ENCODE measurements at places on chromosomes 16 and 17.
A peak's percentile ranks its signal among the peaks of the same experiment; 100 is the strongest.

DNA sequence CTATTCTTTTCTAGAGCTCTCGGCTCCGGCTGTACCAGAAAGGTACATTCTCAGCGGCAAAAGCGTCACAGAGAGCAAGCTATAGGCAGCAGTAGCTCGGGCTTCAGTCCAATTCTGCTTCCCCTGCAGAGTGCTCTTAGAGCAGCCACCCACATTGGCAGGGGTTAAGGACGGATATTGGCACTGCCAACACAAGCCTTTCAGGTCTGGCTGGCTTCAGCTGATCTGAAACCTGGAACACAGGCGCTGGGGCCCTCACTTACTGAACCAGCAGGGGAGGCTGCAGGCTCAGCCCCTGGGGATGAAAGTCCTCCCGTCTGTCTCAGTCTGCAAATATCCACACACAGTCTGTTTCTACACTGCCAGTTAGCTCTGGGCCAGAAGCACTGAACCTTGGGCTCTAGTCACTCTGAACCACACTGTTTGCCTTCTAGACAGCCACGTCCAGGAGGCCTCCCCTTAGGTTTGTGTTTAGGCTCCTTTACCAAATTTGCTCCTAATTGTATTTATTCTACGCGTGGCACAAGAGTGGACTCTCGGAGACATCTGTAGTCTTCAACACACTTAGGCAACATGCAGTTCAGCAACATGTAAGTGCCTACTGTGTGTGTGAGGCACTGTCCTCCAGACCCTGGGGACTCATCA, 40.1 kb downstream of the HIC1 start:
- DNase-seq = no peak

DNA sequence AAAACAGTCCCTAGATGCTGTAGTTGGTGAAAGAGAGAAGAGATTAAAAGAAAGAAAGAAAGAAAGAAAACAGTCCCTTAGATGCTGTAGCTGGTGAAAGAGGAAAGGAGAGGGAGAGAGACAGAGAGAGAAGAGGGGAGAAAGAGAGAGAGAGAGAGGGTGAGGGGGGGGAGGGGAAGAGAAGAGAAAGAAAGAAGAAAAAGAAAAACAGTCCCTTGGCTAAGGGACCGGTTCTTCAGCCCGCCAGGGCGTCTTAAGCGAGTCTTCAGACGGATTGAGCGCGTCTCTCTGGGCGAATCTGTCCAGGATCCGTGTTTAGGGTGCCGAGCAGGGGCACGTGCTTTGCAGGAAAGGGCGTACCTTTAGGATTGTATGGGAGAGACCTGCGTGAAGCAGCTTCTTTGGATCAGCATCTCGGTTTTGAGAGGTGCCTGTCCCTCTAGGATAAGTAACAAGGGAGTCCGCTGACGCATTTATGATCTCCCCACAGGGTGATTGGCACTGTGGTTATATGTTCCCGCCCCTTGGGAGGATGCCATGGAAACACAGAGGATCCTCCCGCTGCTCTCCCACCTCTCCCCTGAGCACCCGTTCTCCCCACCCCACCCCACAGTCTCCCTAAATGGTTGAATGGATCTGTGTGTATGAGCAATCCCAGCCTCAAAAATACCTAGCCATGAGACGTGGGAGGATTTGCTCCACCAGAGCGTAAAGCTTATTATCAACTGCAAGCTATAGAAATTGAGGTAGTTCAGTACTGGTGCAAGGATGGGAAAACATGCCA, 16.7 kb downstream of the GNGT2 start:
- no peak for DNase-seq

DNA sequence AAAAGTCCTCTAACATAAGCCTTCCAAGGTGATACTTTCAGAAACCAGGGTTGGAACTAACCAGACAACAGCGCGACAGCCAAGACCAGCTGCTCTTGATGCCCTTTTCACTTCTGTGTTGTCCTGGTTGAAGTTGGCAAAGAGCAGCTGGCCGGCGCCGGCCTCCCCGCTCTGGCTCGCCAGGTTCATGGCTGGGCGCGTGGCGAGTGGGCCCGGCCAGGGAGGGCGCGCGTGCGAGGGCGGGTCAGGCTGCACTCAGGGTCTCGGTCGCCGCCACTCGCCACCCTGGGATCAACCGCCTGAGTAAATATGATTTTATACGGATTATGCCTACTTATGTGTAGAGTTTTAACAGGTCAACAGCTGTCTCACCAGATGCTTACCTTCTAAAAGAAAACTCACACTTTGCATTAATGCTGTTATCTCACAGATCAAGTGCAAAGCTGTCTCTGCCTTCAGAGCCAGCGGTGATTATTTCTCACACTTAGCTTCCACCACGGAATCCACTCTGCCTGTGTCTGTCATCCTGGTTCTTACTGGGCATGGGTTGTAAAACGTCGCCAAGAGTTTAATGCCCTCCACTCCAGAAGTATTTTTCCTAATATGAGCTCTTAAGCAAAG, 13.5 kb downstream of the KCTD2 start:
- no peak for DNase-seq

DNA sequence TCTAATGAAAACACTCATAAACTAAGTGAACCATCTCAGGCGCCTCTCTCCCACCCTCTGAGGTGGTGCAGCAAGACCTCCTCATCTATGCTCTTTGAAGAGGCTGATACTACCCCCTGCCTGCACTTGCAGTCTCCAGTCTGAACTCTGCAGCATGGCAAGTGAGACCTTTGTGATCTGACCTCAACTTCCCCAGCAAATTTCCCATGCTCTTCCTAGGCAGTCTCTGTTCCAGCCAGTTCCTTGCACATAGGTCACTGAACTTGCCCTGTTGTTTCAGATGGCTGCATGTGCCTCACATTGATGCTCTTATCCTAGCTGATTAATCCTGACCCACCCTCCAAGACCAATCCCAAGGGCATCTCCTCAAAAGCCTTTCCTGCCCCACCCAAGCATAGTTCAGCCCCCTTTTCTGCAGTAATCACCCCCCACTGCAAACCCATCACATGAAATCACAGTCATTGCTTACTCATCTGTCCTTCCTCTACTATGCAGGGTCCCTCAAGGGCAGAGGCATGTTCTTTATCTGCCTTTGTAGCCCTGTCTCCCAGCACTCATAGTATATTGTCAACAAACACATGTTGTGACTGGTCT, 42.0 kb downstream of the TBX21 start:
- DNase-seq = no peak

GRCh38 chr17:2704031-2704889, 7.3 kb downstream of the CLUH start:
- DNase-seq = no peak

- no peak for DNase-seq
Measured at GRCh38 chr16:68985268-68985667, 120.2 kb upstream of the HAS3 start.

GRCh38 chr16:49994006-49994405, 31.0 kb upstream of the CNEP1R1 start:
- no peak for DNase-seq

DNA sequence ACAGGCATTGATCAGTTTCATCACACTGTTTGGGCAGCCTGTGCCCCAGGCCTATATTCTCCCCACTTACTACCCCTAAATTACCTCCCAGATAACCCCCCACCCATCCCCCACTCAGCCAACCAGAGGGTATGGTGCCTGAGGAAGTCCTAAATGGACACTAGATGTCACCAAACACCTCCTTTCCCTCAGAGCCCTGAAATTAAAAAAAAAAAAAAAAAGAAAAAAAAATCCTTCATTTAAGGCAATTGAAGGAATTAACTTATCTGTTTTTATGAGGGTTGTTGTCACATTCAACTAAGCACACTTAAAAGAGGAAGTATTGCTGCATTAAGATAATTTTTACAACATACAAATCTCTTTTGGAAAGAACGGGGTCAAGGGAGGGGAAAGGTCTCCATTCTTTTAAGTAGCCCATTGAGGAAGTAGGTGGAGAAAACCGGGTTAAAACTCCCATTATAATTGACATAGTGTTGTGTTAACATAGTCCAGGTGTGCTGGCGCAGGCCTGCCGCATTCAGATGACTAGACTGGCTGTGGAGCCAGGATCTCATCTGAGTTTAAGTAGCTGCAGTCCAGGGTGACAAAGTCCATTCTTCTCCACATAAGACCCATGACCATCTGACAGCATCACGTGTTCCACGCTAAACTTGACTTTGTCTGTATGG, 46.3 kb downstream of the SNX11 start:
- DNase-seq = no peak

GRCh38 chr17:30210366-30210765, 25.1 kb downstream of the SLC6A4 start:
- DNase-seq = no peak

- no peak for DNase-seq
Measured at GRCh38 chr16:1945559-1946391, 2.8 kb upstream of the MSRB1 start.

GRCh38 chr17:4836221-4836620, 3.1 kb downstream of the MINK1 start:
- no peak for DNase-seq

- DNase-seq = no peak
Measured at GRCh38 chr17:21275047-21275578, 9.4 kb upstream of the MAP2K3 start.

DNA sequence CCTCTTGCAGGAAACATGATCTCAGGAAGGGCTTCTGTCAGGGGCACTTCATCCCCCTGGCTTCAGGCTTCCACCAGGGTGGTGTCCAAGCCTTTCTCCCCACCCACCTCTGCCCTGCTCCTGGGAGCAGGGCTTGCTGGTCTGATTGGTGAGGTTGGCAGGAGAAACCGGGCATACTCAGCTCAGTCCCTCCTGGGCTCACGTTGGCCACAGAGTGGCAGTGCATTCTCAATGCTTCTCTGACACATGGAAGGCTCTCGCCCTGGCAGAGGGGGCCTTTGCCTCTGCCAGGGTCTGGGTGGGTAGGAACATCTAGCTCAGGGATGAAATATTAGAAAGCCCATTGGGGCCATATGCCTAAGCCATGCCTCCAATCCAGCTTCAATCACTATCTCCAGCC, 142.8 kb downstream of the AXIN2 start:
- no peak for DNase-seq

DNA sequence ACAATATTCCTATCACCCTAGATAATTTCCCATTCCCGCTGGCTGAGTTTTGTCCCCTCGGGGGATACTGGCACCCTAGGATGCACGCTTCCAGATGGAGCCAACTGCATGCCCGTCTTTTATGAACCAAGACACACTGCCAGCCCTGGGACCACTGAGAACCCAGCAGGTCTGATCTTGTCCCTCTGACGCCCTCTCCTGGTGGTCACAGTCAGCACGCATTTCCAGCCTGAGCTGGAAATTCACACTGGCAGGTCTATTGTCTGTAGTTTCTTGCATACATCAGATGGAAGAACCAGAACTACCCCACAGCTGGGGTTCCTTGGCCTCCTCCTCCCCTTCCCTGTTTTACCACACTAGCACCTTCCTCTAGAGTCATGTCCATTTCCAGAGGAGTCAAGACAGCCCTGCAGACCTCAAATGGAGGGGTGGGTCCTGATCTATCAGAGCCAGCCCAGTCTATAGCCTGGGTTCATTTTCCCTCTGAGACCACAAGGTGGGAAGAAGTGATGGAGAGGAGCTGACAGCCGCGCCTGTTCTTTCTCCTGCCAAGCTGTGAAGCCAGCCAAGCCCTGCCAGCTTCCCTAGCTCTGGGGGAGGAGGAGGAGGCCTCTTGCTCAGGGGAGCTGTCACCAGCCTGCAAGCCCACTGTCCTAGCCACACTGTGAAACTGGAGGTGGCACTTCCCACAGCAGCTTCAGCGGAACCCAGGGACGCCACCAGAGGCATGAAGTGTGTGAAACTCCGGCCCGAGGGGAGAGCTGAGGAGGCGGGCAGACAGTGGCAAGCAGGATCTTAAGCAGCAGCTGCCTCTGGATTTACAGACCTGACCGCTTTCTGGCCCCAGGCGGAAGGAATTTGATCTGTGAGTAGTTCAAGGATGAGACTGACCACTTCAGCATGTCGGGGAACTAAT, 29.3 kb downstream of the MXRA7 start:
- peak; percentile 74 for DNase-seq

DNA sequence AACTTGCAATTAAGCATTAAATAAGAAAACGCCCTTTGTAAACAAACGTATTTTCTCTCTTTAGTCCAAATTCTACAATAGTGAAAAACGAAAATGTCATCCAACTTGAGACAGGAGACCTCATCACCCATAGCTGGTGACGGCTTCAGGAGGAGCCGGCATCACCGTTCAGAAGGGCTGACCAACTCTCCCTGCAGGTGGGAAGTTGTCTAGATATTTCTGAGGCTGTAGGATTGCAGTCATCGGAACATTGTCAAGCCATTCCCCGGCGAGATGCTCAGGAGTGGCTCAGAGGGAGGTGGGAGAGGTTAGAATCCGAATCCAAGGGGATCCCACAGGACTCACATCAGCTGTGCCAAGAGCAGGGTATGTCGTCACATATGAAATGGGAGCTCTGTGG, 76.7 kb downstream of the RBFOX3 start:
- DNase-seq = no peak

- DNase-seq = peak; percentile 12
Measured at GRCh38 chr17:81976332-81977210, 858 bp upstream of the ASPSCR1 start.
